Activated CD4-positive, alpha-beta T cell treated with anti-CD3 and anti-CD28 coated beads, Interleukin-2, amount 10 ng/mL, durations not matched to agents 7 days and 5 days (primary cell): ENCODE measurements at places on chromosomes 2 and 18.

DNA sequence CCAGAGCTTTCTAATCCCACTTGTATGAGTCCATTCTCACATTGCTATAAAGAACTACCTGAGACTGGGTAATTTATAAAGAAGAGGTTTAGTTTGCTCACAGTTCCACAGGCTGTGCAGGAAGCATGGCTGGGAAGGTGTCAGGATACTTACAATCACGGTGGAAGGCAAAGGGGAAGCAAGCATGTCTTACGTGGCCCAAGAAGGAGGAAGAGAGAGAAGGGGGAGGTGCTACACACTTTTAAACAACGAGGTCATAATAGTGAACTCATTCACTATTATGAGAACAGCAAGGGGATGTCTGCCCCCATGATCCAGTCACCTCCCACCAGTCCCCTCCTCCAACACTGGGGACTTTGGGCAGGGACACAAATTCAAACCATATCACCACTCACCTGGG is 67.8 kb downstream of the TTC32 start:
- no peaks in the 10 kb centered on the region for H3K36me3 ChIP-seq
- H3K27me3 ChIP-seq = peaks cover 25% of the 10 kb centered on the region
- DNase-seq = no peak
- no peaks in the 10 kb centered on the region for H3K4me1 ChIP-seq
- H3K4me3 ChIP-seq = no peak overlapping the region
- no peak overlapping the region for H3K27ac ChIP-seq

GRCh38 chr2:138115666-138116065 is 151.4 kb downstream of the HNMT start:
- H3K36me3 ChIP-seq = no peaks in the 10 kb centered on the region
- H3K4me3 ChIP-seq = no peak overlapping the region
- H3K27me3 ChIP-seq = no peaks in the 10 kb centered on the region
- no peak for DNase-seq
- H3K27ac ChIP-seq = no peak overlapping the region
- no peaks in the 10 kb centered on the region for H3K4me1 ChIP-seq

DNA sequence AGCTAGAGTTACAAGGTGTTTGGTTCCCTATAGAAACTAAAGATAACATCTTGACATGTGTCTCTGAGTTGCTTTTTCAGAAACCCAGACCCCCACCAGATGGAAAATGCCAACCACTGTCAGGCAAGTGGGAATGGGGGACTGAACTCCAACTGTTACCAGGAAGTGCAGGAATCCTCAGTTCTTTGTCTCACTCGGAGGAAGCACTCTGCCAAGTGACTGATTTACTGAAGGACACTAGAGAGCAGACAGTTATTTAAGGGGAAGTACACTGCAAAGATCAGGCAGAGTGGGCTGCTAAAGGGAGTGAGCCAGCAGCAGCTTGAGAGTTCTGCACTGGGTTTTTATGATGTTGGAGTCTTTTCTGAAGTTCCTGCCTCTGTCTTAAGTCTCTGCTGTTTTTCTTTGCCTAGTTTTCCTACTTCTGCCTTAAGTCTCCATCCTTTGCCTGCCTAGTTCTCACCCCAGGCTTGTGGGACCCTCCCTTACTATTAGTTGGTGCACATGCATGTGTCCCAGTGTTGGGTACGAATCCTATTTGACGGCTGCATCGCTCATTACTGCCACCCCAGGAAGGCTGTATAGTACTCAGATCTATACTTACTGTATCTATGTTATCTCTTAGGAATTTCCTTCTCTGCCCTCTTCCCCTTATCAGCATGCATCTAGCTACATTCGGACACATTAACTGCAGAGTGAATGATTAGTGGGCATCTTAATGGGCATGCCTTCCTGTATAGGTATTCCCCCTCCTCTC is 97.1 kb downstream of the TEX51 start:
- peaks cover under 1% of the 10 kb centered on the region for H3K4me1 ChIP-seq
- peaks cover 3% of the 10 kb centered on the region for H3K27me3 ChIP-seq
- no peak overlapping the region for H3K27ac ChIP-seq
- H3K4me3 ChIP-seq = no peak overlapping the region

DNA sequence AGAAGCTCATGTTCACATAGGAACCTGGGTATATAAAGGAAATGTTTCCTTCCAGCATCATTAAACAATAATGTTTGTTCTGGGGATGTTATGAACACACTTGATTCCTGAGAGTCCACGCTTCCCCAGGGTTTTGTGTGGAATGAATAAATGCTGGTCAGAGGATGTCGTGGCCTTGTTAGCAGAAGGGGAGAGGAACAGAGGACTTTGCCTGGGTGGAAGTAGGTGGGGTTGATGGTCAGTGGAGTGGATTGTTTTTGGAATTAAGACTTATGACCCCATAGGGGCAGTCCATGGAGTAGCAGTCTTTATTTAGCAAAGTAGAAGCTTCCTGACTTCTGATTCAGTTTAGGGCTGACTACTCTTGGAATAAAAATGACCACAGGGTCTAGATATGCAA is 139.6 kb downstream of the MYO1B start:
- no peak overlapping the region for H3K27ac ChIP-seq
- H3K36me3 ChIP-seq = no peaks in the 10 kb centered on the region
- no peaks in the 10 kb centered on the region for H3K4me1 ChIP-seq
- no peaks in the 10 kb centered on the region for H3K27me3 ChIP-seq
- DNase-seq = no peak
- no peak overlapping the region for H3K4me3 ChIP-seq

- no peaks in the 10 kb centered on the region for H3K4me1 ChIP-seq
- no peak overlapping the region for H3K27ac ChIP-seq
- H3K36me3 ChIP-seq = no peaks in the 10 kb centered on the region
- H3K4me3 ChIP-seq = no peak overlapping the region
- no peak for DNase-seq
- H3K27me3 ChIP-seq = peaks cover 11% of the 10 kb centered on the region
These were observed 124.5 kb downstream of the CMPK2 start for GRCh38 chr2:6741229-6741628.

GRCh38 chr2:160356485-160356884 is 137.1 kb downstream of the RBMS1 start:
- DNase-seq = no peak
- no peaks in the 10 kb centered on the region for H3K27me3 ChIP-seq

DNA sequence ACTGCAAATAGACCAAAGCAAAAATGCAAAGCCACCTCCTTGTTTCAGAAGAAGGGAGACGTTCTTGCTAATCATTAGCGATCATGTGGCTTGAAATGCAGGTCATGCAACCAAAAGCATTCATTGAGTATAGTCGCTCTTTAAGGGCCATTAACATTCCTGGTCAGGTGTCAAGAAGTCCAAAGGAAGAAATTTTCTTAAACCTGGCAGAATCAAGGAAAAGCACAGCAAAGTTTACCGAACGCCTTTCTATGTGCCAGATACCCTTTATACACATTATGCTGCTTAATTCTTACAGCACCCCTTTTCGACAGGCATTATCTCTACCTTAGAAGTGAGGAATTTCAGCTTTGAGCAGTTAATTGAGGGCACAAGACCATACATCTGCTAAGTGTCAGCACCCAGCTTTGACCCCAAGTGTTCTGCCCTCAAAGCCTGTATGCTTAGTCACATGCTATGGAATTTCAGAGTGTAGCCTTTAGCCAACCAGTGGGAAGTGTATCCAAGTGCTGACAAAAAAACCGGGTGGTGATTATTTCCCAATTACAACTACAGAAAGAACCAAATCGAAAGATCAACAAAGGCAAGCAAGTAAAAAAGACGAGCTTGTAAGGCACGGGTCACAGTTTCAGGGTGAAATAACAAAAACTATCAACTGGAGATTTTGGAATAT is 70.8 kb downstream of the EPHA4 start:
- H3K36me3 ChIP-seq = peaks cover 25% of the 10 kb centered on the region
- peaks cover 24% of the 10 kb centered on the region for H3K4me1 ChIP-seq
- no peak for DNase-seq
- no peak overlapping the region for H3K4me3 ChIP-seq
- no peak overlapping the region for H3K27ac ChIP-seq

GRCh38 chr2:231621051-231621879 is 28.6 kb downstream of the TEX44 start:
- no peaks in the 10 kb centered on the region for H3K27me3 ChIP-seq
- no peaks in the 10 kb centered on the region for H3K36me3 ChIP-seq
- DNase-seq = peak; percentile 44

GRCh38 chr18:62177271-62177670 is 9.6 kb downstream of the PIGN start:
- DNase-seq = no peak
- no peak overlapping the region for H3K27ac ChIP-seq
- no peaks in the 10 kb centered on the region for H3K4me1 ChIP-seq
- no peak overlapping the region for H3K4me3 ChIP-seq
- H3K27me3 ChIP-seq = no peaks in the 10 kb centered on the region

GRCh38 chr2:86219896-86220295 is 20.6 kb downstream of the MRPL35 start:
- peaks cover 46% of the 10 kb centered on the region for H3K4me1 ChIP-seq
- H3K27me3 ChIP-seq = no peaks in the 10 kb centered on the region
- DNase-seq = no peak
- H3K27ac ChIP-seq = no peak overlapping the region
- H3K4me3 ChIP-seq = no peak overlapping the region

DNA sequence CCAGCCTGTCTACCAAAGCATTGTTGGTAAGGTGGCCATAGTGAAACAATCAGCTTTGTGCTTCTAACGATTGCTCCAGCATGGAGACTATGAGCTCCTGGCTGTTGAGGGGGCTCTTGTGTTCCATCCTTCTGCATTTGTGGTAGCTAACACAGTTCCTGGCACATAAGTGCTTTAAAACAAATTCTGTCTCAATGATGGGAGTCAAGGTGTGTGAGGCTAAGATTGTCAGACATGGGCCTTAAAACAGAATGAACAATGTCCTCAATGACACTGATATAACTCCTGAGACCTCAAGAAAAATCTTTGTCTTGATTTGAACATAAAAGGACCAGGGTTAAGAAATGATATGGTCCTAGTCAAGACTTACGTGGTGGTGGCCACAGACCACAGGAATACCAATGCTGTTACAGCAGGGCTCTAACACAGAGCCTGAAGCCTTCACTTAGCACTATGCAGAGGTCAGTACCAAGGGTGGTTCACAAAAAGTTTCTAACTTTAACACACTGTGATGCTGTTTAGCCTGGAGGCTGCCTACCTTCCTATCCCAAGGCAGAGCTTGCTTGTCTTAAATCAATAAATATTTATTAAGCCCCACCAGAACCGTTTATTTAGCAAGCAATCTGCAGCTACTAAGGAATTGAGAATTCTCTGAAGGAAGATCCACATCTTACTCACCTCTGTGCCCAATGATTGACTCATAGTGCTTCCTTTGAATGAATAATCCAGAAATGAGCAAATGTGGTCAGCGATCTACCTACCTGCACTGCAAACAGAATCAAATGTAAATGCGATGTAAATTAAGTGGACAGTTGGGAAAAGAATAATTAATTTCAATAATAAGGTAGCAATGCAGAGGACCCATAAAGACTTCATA is 35.1 kb downstream of the EVA1A start:
- no peaks in the 10 kb centered on the region for H3K36me3 ChIP-seq
- DNase-seq = no peak
- no peaks in the 10 kb centered on the region for H3K4me1 ChIP-seq

DNA sequence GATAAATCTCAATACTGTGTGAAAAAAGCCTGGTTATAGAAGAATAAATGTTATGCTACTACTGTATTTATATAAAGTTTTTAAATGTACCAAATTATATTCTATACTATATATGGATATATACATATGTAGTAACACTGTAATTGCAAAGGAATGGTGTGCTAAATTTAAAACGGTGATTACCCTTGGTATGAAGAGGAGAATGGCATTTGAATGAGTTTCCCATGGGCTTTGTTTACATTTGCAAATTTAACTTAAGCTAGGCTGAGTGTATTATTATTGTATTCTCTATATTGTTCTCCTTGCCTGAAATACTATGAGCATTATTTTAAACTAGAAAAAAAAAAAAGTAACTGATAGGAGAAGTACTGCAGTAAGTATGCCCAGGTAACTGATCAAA is 4.7 kb upstream of the SP3 start:
- H3K4me1 ChIP-seq = peaks cover 20% of the 10 kb centered on the region
- no peak for DNase-seq
- no peaks in the 10 kb centered on the region for H3K27me3 ChIP-seq
- no peak overlapping the region for H3K4me3 ChIP-seq

- H3K27ac ChIP-seq = no peak overlapping the region
- no peaks in the 10 kb centered on the region for H3K36me3 ChIP-seq
- H3K4me1 ChIP-seq = no peaks in the 10 kb centered on the region
- H3K27me3 ChIP-seq = peaks cover 9% of the 10 kb centered on the region
- no peak for DNase-seq
These were observed 10.6 kb downstream of the DAW1 start for GRCh38 chr2:227881866-227882517.

DNA sequence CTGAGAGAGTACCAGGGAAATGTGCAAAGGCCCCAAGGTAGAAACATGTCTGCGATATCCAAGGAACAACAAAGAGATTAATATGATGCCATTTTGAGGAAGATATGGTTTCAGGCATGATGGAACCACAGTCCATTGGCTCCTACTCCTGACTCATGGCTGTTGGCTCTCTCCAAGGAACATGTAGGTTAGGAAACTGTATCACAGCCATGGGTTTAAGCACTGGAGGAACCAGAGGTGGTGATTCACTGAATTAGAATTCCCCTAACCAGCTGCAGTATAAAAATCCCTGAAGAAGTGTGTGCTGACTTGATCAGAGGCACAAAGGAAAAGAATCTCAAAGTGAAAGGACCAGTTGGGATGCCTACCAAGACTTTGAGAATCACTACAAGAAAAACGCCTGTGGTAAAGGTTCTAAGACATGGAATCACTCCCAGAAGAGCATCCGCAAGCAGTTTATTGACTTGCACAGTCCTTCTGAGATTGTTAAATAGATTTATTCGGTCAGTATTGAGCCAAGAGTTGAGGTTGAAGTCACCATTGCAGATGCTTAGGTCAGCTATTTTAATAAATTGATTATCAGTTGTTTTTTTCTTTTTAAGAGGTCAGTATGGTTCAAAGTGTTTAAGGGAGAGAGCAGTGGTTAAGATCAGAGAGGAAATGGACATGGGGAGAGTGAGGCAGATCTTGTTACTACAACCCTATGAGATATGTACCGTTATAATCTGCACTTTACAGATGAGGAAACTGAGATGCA is 110.7 kb upstream of the OTX1 start:
- no peak overlapping the region for H3K4me3 ChIP-seq
- H3K27me3 ChIP-seq = no peaks in the 10 kb centered on the region
- no peak for DNase-seq
- H3K27ac ChIP-seq = no peak overlapping the region

DNA sequence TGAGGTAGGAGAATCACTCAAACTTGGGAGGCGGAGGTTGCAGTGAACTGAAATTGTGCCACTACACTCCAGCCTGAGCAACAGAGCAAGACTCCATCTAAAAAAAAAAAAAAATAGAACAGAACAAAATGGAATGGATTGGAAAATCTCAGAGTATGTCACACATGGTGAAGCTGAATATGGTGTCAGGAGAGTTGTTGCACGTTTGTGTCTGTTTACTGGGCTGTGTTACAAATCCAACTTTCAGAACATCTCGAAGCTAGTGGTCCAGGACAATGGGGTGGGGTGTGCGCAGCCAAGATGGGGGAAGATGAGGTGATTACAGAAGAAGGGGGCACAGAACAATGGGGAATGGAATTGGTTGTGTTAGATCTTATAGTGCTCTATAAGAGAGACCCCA is 17.6 kb downstream of the SAG start:
- H3K27ac ChIP-seq = no peak overlapping the region
- H3K27me3 ChIP-seq = peaks cover 6% of the 10 kb centered on the region
- DNase-seq = no peak
- H3K4me1 ChIP-seq = peaks cover 24% of the 10 kb centered on the region
- no peak overlapping the region for H3K4me3 ChIP-seq
- H3K36me3 ChIP-seq = peaks cover 2% of the 10 kb centered on the region
